ENCODE measurements at places on chromosomes 4 and X. TPM values are rescaled to one million over a fixed set of nuclear protein-coding genes. Genes with fewer than 3 reads are reported as not detected.

DNA sequence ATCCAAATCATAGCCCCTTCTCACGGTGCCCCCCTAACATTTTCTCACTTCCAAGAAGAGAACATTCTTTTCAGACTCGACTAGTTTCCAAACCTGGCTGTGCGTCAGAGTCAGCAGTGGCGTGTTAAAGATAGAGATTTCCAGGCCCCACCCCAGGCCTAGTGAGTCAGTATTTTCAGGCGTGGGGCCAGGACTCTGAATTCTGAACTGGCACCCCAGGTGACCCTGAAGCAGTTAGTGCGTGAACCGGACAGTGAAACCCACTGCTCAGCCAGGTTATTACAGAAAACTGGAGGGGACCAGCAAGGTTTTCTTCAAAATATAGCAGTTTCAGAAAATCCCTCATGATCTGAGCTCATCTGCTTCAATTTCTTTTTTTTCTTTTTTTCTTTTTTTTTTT lies 35.0 kb upstream of the BCOR start:
- peak; percentile 54 for DNase-seq
- H3K27me3 ChIP-seq: no peaks in the 10 kb centered on the region
- H3K27ac ChIP-seq: peak overlapping the region; percentile 4
- H3K4me1 ChIP-seq: no peaks in the 10 kb centered on the region

- no peaks in the 10 kb centered on the region for H3K4me1 ChIP-seq
- no peak for DNase-seq
- H3K27me3 ChIP-seq: no peaks in the 10 kb centered on the region
- H3K4me3 ChIP-seq: no peak overlapping the region
- no peak overlapping the region for H3K27ac ChIP-seq
Measured at GRCh38 chr4:14247767-14248166, 620.2 kb upstream of the BOD1L1 start.

- peaks cover 3% of the 10 kb centered on the region for H3K4me1 ChIP-seq
- DNase-seq: no peak
- no peaks in the 10 kb centered on the region for H3K36me3 ChIP-seq
- H3K27me3 ChIP-seq: no peaks in the 10 kb centered on the region
- H3K4me3 ChIP-seq: peak overlapping the region; percentile 61
Measured at GRCh38 chrX:37686369-37686995, 891 bp downstream of the XK start.

DNA sequence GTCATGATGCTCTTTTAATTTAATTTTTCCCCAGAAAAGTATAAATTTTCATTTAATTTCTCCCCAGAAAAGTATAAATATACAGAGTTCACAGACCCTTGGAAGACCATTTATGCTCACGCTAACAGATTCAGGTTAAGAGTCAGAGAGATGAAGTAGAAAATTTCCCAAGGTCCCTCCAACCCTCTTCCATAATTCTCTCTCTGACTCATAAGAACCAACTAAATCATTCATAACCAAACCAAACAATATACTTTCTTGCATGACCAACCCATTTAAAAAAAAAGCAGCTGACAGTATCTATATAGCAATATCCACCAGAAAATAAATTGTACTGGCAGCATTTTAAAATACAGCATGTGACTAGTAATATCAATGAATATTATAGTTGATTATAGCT lies 3.9 kb downstream of the KLHL8 start:
- H3K36me3 ChIP-seq: no peaks in the 10 kb centered on the region
- no peak overlapping the region for H3K27ac ChIP-seq
- no peaks in the 10 kb centered on the region for H3K27me3 ChIP-seq
- H3K4me1 ChIP-seq: peaks cover 26% of the 10 kb centered on the region
- no peak overlapping the region for H3K4me3 ChIP-seq

GRCh38 chr4:86523333-86523732 lies 70.8 kb upstream of the PTPN13 start:
- no peak for DNase-seq
- H3K27me3 ChIP-seq: no peaks in the 10 kb centered on the region
- no peaks in the 10 kb centered on the region for H3K4me1 ChIP-seq
- no peak overlapping the region for H3K27ac ChIP-seq

DNA sequence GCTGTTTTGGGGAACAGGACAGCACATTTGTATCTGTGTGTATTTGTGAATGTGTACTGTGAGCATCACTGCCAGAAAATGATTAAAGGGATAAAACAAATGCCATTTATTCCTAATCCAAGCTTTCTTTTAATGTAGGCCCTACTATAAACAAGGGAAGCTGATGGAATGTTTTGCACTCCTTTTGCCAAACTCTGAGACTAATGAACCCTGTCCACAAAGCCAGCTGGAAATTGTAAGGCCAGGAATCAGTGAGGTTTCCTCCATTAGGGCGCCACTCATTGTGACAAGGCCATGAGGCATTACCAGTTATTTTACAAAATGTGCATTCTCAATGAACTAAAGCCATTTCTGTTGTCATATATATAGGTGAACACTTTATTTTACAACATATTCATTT lies 163.0 kb upstream of the NAP1L5 start:
- H3K4me1 ChIP-seq: peaks cover 5% of the 10 kb centered on the region
- no peak overlapping the region for H3K27ac ChIP-seq
- no peak for DNase-seq
- no peak overlapping the region for H3K4me3 ChIP-seq

- no peaks in the 10 kb centered on the region for H3K36me3 ChIP-seq
- peaks cover 12% of the 10 kb centered on the region for H3K4me1 ChIP-seq
- DNase-seq: no peak
- no peak overlapping the region for H3K27ac ChIP-seq
Measured at GRCh38 chr4:73187325-73187724, 71.3 kb downstream of the ANKRD17 start.

GRCh38 chr4:82898322-82899243 lies 2.0 kb upstream of the THAP9 start:
- peak overlapping the region; percentile 97 for H3K27ac ChIP-seq
- no peaks in the 10 kb centered on the region for H3K27me3 ChIP-seq
- DNase-seq: peak; percentile 31
- H3K4me1 ChIP-seq: peaks cover 48% of the 10 kb centered on the region
- peak overlapping the region; percentile 85 for H3K4me3 ChIP-seq

GRCh38 chrX:6386837-6387236 lies 148.1 kb downstream of the VCX3A start:
- no peaks in the 10 kb centered on the region for H3K36me3 ChIP-seq
- no peaks in the 10 kb centered on the region for H3K27me3 ChIP-seq
- no peaks in the 10 kb centered on the region for H3K4me1 ChIP-seq
- no peak overlapping the region for H3K4me3 ChIP-seq
- DNase-seq: no peak
- H3K27ac ChIP-seq: no peak overlapping the region

DNA sequence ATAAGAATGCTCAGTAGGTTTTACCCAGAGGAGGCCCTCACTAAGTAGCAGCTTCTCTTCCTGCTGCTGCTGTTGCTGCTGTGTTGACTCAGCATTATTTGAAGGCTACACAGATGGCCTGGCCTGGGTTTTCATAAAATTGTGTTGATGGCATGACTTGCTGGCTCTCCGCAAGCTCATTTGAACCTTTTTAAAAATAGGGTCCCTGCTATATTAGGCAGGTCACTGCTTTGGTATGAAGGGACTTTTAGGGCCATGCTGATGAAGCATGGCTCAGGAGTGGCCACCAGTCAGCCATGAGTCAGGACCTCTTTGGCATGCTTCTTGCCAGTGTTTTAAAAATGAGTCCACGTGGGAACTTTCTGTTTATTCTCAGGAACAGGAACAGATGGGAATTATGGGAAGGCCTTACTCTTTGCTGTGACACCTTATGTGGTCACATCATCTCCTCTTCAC lies 128.7 kb downstream of the MID1IP1 start:
- no peaks in the 10 kb centered on the region for H3K36me3 ChIP-seq
- no peak overlapping the region for H3K4me3 ChIP-seq
- H3K27me3 ChIP-seq: no peaks in the 10 kb centered on the region
- no peak overlapping the region for H3K27ac ChIP-seq

GRCh38 chrX:154433605-154434004 lies 3.3 kb upstream of the GDI1 start:
- no peak overlapping the region for H3K27ac ChIP-seq
- peaks cover 40% of the 10 kb centered on the region for H3K36me3 ChIP-seq
- no peaks in the 10 kb centered on the region for H3K4me1 ChIP-seq
- no peak overlapping the region for H3K4me3 ChIP-seq

DNA sequence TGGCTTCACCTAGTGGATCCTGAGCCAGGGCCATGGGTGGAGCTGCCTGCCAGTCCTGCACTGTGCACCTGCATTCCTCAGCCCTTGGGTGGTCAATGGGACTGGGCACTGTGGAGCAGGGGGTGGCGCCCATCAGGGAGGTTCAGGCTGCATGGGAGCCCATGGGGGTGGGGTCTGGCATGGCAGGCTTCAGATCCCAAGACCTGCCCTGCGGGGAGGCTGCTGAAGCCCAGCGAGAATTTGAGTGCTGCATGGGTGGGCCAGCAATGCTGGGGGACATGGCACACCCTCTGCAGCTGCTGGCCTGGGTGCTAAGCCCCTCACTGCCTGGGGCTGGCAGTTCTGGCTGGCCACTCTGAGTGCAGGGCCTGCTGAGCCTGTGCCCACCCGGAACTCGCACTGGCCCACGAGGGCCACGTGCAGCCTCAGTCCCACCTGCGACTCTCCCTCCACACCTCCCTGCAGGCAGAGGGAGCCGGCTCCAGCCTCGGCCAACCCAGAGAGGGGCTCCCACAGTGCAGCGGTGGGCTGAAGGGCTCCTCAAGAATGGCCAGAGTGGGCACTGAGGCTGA lies 270.0 kb downstream of the CENPC start:
- H3K36me3 ChIP-seq: no peaks in the 10 kb centered on the region
- no peaks in the 10 kb centered on the region for H3K27me3 ChIP-seq
- DNase-seq: no peak
- no peak overlapping the region for H3K4me3 ChIP-seq

GRCh38 chr4:98583265-98583664 lies 75.1 kb downstream of the TSPAN5 start:
- H3K4me3 ChIP-seq: no peak overlapping the region
- DNase-seq: no peak
- no peaks in the 10 kb centered on the region for H3K27me3 ChIP-seq
- no peak overlapping the region for H3K27ac ChIP-seq

GRCh38 chr4:82890528-82890900 lies 439 bp downstream of the SEC31A start:
- peak overlapping the region; percentile 86 for H3K4me3 ChIP-seq
- H3K36me3 ChIP-seq: no peaks in the 10 kb centered on the region
- DNase-seq: no peak
- peaks cover 48% of the 10 kb centered on the region for H3K4me1 ChIP-seq

- H3K27ac ChIP-seq: no peak overlapping the region
- H3K4me3 ChIP-seq: no peak overlapping the region
- no peaks in the 10 kb centered on the region for H3K36me3 ChIP-seq
- no peak for DNase-seq
Measured at GRCh38 chrX:9874483-9874882, 88.3 kb downstream of the SHROOM2 start.

- DNase-seq: no peak
- H3K4me3 ChIP-seq: no peak overlapping the region
- no peaks in the 10 kb centered on the region for H3K36me3 ChIP-seq
- no peak overlapping the region for H3K27ac ChIP-seq
Measured at GRCh38 chr4:175376287-175376977, 435.6 kb downstream of the GPM6A start.

GRCh38 chrX:45756557-45756956 lies 555.9 kb upstream of the DIPK2B start:
- H3K4me1 ChIP-seq: no peaks in the 10 kb centered on the region
- H3K4me3 ChIP-seq: no peak overlapping the region
- no peaks in the 10 kb centered on the region for H3K27me3 ChIP-seq
- no peak for DNase-seq

Gene SUPT20HL2
- not detected for total RNA-seq

Gene ZXDA
- total RNA-seq: 14.1 TPM

Gene P2RY10
- not detected for total RNA-seq

Gene ACOT9
- total RNA-seq: 35.7 TPM

Gene ELMOD2
- 25.6 TPM for total RNA-seq

Gene SHROOM2
- 5.0 TPM for total RNA-seq

Gene MTMR8
- 4.8 TPM for total RNA-seq

Gene GYPA
- total RNA-seq: not detected

Gene MAGEE2
- not detected for total RNA-seq
